Psoas muscle (tissue), 8 donors: ENCODE measurements at places on chromosomes 7 and 10.

GRCh38 chr10:12823328-12823727 is 178.2 kb downstream of the CCDC3 start:
- no peak for DNase-seq

- no peak for DNase-seq
These were observed 27.0 kb downstream of the AUTS2 start for GRCh38 chr7:69625238-69625637.

DNA sequence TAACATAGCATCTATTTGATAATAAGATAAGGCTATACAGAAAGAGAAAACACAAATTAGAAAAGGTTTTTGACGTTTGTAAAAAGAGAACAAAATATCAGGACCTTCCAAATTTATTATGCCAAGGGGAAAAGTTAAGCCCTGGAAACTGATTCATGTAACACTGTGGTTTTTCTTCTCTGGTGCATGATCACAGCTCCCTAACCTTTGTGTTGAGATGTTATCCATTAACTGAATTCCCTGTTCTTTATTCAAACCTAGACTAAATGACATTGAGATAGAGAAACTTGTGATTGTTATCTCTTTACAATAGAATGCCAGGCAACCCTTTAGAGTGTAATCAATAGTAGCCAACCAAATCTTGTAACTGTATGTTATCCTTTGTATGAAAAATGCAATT is 141.5 kb upstream of the NRG3 start:
- DNase-seq, result no peak

DNA sequence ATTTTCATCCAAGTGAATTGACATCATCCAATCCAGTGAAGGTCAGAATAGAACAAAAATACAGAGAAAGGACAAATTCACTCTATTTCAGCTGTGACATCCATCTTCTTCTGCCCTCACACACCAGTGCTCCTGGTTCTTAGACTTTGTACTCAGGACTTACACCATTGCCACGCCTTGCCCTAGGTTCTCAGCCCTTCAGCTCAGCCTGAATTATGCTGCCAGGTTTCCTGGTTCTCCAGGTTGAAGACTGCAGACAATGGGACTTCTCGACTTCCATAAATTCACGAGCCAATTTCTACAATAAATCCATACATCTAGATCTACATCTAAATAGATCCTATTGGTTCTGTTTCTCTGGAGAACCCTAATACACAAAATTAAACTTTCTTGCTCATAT is 181.2 kb upstream of the KCND2 start:
- DNase-seq, result no peak

DNA sequence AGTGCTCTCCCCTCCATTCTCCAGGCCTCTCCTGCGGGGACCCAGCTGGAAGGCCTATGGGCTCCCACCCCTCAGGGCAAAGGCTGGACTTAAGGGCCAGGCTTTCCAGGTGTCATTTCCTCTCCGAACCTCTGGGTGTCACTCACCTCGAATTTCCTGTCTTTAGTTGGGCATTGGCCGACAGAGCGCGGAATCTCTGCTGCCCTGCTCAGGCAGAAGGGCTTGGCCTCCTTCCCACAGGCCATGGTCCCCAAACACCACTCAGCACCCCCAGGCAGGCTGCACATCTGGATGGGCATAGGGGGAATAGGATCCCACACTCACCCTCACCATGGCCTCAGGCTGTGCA is 212.9 kb downstream of the CCSER2 start:
- no peak for DNase-seq

- DNase-seq, result no peak
These were observed 46.1 kb upstream of the CACUL1 start for GRCh38 chr10:118800920-118801319.

DNA sequence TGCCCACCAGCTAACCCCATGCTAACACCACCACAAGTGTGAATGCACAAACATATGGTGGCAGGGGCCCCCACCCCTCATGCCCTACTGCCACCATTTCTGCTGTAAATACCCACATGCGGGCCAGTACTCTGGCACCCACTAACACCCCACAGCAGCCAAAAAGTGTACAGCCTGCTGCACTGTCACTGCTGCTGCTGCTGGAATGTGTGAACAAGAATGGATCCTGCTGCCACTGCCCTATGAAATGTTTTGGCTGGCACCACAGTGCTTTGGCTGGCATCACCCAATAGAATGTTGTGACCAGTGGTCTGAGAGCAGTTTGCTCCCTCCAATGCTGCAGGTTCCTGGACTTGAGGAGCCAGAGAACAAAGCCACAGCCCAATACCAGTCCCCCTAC is 606.6 kb upstream of the SORCS1 start:
- DNase-seq, result no peak

DNA sequence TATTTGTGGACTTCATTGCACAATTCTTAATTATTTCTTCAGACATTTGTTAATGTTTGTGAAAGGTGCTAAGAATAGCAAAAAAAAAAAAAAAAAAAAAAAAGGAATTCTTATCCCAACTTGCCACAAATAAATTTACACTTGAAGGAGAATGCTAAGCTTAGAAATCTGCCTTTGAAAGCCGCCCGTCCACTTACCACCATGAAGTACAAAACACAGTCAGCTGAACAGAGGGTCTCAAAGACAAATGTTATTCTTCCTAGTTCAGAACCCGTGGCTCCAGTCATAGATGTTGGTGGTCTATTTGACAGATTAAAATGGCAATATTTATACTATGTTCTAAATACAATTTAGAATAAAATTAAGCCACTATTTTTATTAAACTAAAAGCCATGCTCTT is 141.2 kb downstream of the ELAPOR2 start:
- no peak for DNase-seq

GRCh38 chr7:131625817-131626372 is 69.5 kb upstream of the PODXL start:
- peak; percentile 55 for DNase-seq

DNA sequence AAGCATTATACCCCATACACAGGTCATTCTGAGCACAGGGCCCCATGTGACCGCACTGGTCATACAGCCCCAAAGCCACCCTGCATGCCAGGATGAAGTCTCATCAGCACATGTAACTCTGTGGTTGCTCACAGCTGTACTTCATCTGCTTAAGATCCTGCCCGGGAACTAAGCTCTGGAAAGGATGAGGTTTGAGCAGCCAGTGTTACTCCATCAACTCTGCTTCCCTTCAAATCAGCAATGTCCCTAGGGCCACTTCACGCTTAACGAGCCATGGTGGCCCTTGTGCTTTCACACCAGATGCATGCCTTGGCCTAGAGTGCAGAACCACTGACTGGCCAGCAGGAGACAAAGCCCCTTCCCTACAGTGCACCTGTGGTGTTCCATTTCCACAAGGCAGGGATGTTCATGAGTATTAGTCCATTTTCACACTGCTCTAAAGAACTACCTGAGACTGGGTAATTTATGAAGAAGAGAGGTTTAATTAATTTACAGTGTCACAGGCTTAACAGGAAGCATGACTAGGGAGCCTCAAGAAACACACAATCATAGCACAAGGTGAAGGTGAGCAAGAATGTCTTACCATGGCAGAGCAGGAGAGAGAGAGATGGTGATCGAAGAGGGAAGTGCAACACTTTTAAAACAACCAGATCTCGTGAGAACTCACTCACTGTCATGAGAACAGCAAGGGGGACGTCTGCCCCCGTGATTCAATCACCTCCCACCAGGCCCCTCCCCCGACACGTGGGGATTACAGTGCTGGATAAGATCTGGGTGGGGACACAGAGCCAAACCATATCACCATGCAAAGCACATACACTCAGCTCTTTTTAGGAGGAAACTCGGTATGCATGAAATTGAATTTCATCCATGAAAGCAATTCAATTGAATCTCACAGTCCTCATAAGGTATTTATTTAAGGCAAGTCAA is 149.0 kb upstream of the CDCA7L start:
- no peak for DNase-seq

DNA sequence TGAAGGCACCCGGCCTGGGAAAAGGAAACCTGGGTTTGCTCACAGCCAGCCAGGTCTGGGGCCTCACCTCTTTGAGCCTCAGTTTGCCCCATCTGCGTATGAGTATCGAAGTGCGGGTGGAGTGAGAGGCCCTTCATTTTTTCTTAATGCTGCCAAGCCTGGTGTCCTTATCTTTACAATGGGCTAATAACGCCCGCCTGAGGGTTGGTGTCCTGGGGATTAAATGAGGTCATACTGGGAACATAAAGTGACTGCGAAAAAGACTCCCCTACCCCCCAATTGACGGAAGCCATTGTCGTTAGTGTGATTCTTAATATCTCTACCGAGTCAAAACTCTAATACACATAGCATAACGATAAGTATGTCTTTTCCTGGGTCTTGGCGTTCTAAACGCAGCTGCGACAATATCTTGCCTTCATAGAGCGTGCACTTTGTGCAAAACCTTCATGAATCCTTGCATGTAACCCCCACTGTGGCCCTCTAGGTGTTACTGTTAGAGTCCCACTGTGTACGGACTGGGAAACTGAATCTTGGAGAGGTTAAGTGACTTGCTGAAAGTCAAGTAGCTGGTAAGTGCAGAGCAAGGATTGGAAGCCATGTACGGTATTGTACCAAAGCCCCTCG is 11.4 kb upstream of the GRB10 start:
- no peak for DNase-seq

- DNase-seq, result no peak
These were observed 125.0 kb downstream of the SNX13 start for GRCh38 chr7:17815318-17815717.

- no peak for DNase-seq
These were observed 303.7 kb downstream of the WDR11 start for GRCh38 chr10:121154846-121155245.

DNA sequence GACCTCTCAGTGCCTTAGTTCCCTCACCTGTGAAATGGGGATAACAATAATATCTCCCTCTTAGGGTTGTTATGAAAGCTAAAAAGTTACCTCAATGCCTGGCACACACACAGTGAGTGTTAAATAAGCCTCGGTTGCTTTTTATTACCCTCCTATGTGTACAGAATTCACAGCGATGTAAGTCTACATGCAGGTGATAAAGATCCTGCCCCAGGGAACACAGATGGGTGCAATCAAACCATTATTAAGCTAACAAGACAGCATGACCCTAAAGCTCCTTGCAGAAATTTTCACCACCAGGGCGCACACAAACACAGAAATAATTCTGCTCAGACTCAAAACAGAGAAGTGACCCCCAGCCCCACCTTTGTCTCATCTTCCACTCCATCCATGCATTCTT is 261.9 kb downstream of the SNX10 start:
- no peak for DNase-seq

GRCh38 chr10:48705401-48705938 is 20.8 kb downstream of the WDFY4 start:
- DNase-seq, result no peak
